ENCODE measurements at places on chromosomes 12 and 14.

DNA sequence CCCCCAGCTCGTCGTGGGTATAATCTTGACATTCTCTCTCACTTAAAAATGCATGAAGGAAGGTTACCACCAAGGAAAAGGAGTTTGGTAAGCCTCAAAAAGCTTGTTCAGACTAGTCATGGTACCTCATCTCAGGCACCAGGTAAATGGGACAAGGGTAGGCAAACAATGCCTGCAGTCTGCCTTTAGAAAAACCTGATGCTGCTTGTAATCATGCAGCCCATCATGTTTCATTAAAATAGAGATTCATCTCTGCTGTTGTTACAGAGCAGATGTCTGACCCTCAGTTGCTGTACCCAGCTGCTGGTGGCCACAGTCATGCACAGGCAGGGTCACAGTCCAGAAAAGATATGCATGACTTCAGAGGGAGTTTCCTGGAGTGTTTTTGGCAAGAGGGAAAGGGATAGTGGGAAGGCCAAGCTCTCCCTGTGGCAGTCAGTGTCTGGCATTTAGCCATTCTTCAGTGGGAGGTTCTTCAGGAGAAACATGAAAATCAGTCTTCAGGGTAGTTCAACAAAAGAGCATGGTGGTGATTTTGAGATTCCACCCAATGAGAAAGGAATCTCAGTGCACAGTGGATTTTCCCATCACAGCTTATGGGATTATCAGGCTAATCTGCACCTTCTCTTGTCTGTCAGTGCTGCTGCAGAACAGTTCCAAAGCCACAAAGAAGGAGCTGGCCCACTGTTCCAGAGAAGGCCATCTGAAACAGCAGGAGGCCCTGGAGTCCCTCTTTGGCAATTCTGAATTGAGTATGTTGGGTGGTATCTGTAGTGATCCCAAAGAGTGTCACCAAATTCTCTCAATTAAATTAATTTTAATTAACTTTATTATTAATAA is 202.7 kb upstream of the FRMD6 start:
- no peak for DNase-seq

GRCh38 chr14:36055681-36056225 is 120.8 kb downstream of the PTCSC3 start:
- DNase-seq: no peak

DNA sequence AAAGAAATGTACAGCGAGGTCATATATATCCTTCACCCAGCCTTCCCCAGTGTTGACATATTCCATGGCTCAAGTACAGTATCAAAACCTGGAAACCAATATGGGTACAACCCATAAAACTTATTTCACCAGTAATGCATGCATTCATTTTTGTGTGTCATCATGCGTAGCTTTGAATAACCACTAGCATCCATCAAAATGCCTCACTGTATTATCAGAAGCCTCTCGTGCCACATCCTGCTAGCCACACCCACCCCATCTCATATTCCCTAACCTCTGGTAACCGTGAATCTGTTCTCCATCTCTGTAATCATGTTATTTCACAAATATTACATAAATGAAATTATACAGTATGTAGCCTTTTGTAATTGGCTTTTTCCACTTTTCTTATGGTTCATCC is 314.3 kb downstream of the RAD51B start:
- DNase-seq: no peak

- no peak for DNase-seq
These were observed 862.2 kb upstream of the MDGA2 start for GRCh38 chr14:48537600-48537999.

- no peak for DNase-seq
These were observed 26.1 kb upstream of the C14orf180 start for GRCh38 chr14:104553166-104554087.

GRCh38 chr14:54471641-54472040 is 17.1 kb downstream of the GMFB start:
- DNase-seq: no peak

DNA sequence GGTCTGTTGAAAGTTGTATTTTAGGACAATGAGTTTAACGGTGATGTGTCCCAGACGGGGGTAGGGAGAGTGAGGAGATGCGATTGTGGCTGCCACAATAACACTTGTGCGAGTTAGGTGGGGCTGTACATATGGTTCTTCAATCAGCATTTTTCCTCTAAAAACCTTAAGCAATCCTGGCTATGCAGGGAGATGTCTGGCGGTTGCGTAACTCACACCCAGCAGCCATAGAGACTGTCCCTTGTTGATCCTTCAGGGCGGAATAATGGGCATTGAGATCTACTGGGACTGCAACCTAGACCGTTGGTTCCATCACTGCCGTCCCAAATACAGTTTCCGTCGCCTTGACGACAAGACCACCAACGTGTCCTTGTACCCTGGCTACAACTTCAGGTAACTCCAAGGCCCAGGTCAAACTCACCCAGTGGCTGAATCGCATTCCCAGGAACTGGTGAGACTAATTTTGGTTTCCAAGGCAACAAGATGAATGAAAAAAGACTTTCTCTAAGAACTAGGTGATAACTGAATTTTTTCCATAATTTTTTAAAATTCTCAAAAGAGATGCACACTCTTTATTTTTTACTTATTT is 34.6 kb downstream of the P2RX7 start:
- no peak for DNase-seq

DNA sequence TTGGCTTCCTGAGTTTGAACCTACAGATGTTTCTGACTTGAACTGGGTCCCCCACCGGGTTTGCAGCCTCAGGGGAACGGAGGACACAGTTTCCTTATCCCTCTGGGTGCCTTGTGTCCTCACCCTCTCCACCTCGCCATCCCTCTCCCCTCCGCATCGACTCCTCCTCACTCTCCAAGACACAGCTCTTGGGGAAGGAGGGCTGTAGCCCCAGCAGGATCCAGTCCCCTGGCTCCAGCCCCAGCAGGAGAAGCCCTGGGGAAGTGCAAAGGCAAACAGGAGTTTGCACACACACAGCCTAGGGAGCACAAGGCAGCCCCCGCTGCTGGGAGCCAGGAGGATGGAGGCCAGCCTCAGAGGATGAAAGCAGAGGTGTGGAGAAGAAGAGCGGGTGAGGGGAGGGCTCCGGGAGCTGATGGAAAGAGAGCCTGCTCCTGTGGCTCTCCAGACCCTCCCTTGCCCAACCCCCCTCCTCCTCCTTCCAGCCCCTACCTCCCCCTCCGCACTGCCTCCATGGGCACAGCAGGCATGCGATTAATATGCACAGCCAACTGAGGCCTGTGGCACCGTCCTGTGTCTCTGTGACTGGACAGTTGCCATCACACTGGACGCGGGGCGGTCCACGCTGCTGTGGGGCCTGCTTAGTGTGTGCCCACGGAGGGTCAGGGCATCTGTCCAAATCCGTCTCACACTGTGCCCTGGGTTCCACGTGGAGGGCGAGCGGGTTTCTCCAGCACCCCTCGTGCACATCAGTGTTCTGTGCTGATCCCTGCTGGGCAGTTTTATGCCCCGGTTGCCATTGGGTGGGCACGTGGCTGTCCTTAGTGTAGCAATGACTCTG is 193.7 kb upstream of the DIO3 start:
- no peak for DNase-seq

- peak; percentile 48 for DNase-seq
These were observed 58.6 kb downstream of the TSPAN9 start for GRCh38 chr12:3135522-3136461.

GRCh38 chr12:14907953-14908352 is 22.3 kb upstream of the MGP start:
- no peak for DNase-seq

GRCh38 chr14:100534528-100535286 is 52.5 kb downstream of the BEGAIN start:
- DNase-seq: no peak

DNA sequence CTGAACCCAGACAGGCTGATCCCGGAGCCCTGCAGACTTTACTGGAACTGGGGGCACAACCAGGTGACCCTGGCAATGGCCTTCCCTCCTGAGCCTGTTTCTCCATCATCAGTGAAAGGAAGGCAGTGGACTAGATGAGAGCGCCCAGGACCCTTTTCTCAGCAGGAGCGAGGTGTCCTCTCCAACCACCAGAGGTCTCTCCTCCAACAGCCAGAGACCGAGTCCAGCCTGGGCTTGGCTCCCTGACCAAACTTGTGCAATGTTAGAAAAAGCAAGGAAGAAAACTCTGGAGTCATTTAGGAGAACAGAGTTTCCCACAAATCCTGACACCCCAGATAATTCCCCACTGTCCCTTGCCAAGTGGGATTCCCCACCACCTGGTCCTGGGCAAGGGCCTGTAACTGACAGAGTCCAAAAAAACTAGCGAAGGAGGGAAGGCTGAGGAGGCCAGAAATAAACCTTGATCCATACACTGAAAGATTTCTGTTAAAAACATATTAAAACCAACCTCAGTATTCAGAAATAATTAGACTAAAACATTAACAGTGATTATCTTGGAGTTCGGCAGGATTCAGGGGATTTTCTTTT is 9.0 kb downstream of the RPS6KL1 start:
- DNase-seq: peak; percentile 54

GRCh38 chr14:102518063-102518648 is 8.6 kb upstream of the ANKRD9 start:
- DNase-seq: no peak

- no peak for DNase-seq
These were observed 402.2 kb upstream of the USP15 start for GRCh38 chr12:61857968-61858367.

DNA sequence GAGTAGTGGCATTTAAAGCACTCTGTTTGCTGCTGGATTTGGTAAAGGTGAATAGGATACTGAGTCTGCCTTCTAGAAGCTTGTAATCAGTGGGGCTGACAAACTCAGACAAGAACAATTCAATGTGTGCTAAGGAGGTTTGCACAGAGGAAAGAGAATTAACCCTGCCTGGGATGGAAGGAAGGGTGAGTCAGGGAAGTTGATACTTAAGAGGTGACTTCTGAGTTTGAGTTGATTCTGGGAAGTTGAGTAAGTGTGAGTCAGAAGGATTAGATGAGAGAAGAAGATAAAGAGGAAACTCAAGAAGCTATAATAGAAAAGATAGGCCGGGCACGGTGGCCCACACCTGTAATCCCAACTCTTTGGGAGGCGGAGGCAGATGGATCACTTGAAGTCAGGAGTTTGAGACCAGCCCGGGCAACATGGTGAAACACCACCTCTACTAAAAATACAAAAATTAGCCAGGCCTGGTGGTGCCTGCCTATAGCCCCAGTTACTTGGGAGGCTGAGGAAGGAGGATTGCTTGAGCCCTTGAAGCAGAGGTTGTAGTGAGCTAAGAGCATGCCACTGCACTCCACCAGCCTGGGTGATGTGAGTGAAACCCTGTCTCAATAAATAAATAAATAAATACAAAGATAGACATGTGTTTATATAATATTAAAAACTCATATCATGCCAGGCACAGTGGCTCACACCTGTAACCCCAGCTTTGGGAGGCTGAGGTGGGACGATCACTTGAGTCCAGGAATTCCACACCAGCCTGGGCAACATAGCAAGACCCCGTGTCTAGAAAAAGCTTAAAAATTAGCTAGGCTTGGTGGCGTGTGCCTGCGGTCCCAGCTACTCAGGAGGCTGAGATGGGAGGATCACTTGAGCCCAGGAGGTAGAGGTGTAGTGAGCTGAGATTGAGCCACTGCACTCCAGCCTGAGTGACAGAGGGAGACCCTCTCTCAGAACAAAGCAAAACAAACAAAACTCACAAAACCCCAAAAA is 126.8 kb upstream of the CPM start:
- no peak for DNase-seq

GRCh38 chr14:105317546-105317945 is 3.0 kb downstream of the PACS2 start:
- DNase-seq: no peak

DNA sequence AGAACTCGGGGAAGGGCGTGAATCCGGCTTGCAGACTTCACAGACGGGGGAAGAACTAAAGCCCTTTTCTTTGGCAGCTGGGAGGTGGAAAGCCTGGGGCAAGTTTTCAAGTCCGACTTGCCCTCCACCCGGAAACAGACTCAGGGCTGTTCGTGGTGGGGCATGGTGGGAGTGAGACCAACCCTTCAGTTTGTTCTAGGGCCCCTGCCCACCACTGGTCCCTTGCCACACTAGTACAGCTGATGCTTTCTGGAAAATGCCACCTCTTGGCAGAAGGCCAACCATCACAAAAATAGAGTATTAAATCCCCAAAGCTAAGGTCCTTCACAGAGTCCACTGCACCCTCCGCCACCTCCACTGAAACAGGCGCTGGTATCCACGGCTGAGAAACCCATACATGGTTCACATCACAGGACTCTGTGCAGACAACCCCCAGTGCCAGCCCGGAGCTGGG is 50.4 kb upstream of the DDX11 start:
- peak; percentile 67 for DNase-seq

DNA sequence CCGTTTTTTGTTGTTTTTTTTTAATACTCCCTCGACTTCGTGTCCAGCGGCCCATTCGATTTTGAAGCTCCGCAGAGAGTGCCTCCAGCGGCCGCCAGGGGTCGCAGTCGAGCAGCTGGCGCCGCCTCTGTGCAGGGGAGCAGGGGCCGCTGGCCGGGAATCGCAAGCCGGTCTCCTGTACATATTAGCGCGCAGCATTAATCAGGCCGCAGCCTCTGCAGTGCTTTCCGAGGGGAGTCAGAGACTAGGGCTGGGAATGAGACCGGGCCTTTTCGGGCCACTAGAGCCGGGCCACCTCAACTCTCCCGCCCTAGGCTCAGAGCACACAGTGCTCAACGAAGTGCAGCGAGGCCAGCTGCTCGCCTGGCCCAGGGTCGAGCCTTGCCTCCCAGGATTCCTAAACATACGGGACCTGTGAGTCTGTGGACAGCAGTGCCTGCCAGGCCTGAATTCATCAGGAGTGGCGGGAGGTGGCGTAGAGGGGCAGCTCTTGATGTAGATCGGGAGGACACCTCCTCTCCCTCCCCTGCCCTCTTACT is 81.8 kb downstream of the EMP1 start:
- DNase-seq: peak; percentile 32

- DNase-seq: no peak
These were observed 17.2 kb upstream of the NRXN3 start for GRCh38 chr14:78153064-78153341.

DNA sequence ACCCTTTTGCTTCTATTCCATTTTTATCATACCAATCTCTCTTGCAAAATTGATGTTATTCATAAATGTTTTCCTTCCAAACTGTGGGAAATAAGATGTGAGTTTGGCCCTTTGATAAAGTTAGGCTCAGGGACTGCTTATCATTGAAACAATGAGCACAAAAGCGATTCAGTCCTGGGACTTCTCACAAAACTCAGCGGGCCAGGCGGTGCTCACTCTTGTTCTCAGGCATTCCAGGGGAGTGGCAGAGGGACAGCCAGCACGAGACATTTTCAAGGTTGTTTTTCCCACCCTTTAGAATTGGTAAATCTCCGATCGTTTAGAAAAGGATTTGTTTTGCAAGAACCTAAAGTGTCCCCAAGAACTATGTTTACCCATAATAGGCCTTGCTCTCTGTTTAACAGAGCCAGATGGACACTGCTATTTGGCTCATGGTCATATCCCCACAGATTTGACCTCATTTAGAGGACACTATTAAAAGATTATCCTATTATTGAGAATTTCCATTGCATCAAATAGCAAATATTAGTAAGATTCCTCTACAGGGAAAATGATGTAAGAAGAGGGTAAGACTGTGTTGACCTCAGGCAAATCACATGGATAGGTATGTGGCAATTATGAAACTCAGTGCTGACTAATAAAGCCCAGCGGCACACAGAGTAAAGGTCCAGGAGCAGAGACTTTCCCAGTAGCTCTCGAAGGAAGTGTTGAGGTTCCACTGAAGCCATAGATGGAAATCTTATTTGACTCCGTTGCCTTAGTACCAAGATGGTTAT is 102.7 kb upstream of the USP44 start:
- DNase-seq: no peak
